Activated CD8-positive, alpha-beta memory T cell treated with anti-CD3 and anti-CD28 coated beads, Interleukin-2, amount 10 ng/mL, durations not matched to agents 7 days and 5 days (primary cell): ENCODE measurements at places on chromosomes 11 and 22.

DNA sequence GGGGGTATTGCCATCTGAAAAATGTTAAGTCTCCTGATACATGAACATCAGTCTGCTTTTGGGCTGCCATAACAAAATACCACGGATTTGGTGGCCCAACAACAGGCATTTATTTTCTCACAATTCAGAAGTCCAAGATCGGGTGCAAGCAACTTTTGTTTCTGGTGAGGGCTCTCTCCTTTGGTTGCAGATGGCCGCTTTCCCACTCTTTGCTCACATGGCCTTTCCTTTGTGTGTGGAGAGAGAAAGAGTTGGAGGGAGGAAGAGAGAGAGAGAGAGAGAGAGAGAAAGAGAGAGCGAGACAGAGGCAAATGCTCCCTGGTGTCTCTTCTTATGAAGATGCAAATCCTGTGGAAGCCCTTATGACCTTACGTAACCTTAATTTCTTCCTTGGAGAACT lies 2.5 kb upstream of the KRTAP5-2 start:
- no peak for DNase-seq

DNA sequence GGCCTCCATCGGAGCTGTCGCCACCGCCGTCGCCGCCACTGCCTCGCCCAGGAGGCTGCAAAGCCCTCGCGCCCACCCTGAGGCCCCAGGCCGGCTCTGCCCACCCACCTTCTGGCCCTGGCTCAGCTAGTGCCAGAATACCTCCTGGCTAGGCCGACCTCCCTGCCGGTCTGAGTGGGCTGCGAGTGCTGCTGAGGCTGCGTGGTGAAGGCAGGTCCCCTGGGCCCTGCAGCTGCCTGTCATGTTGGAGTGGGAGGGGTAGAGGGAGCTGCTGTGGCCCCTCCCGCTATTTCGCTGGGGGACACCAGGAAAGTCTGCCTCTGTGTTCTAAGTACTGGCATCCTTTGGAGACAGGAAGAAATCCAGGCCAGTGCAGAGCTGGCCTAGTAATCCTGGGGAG lies 34.2 kb downstream of the LRRC10B start:
- DNase-seq: no peak

- no peak for DNase-seq
These were observed at the start of gene OSBPL5 for GRCh38 chr11:3165152-3165705. OSBPL5 (minus strand) TSS chr11:3165310; CDS start chr11:3129148, 36,162 bp downstream.

GRCh38 chr11:31499576-31500178 lies 9.7 kb downstream of the IMMP1L start:
- DNase-seq: no peak

- DNase-seq: no peak
These were observed 60.9 kb downstream of the KDM2A start for GRCh38 chr11:67179892-67180490.

- DNase-seq: no peak
These were observed 273.4 kb downstream of the TTC28 start for GRCh38 chr22:28406246-28406645.

- DNase-seq: no peak
These were observed 22.8 kb downstream of the CASP5 start for GRCh38 chr11:105000167-105000566.

GRCh38 chr11:48123254-48123875 lies 93.2 kb upstream of the OR4B1 start:
- no peak for DNase-seq

GRCh38 chr11:81135570-81135969 lies 1598.1 kb downstream of the FAM181B start:
- DNase-seq: no peak

DNA sequence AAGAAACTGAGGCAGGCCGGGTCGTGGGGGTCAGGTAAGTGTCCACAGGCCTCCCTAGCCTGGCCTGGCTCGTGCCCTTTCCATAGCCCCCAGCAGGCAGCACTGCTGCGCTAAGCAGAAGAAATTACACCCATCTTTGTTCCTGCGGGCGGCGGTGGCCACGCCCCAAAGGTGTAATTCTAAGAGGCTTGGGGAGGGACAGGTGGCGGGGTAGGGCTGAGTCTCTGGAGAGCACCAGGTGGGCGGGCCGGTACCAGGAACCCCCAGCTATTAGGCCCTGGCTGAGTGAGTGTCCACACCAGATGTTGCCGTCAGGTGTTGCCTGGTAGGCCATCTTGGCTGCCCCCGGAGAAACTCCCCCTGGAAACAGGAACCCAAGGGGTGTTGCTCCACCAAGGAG lies 12.3 kb upstream of the ARAP1 start:
- DNase-seq: no peak

GRCh38 chr11:110349138-110349996 lies 53.0 kb upstream of the RDX start:
- peak; percentile 81 for DNase-seq

GRCh38 chr11:125069008-125069407 lies 5.9 kb downstream of the SLC37A2 start:
- no peak for DNase-seq

DNA sequence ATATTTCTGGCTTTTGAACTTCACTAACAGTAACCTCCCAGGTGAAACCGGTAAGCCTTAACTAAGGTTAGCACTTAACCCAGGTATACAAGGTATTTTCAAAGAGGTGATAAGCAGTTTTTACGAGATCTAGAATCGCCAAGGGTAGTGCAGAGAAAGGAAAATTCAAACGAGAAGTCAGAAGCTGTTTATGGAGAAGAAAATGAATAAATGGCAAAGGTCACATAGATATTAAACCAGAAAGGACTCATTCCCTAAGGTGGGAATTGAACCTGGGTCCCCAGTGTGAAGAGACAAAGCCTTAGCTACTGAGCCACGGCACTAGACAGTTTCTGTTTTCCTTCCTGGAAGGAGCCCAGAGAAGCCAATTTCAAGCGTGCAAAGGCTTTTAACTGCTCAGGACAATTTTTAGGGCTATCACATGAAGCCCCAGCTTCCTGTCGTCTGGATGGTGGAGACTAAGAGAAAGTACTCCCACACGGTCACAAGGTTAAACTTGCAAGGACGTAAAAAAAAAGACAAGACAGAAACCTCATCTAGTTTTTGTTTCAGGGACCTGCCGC lies 5.7 kb upstream of the C1QTNF6 start:
- DNase-seq: peak; percentile 70

GRCh38 chr11:2807801-2808241 lies 77.8 kb downstream of the CDKN1C start:
- DNase-seq: peak; percentile 26

- DNase-seq: no peak
These were observed 11.4 kb downstream of the FEN1 start for GRCh38 chr11:61803889-61804647.

GRCh38 chr22:49735411-49735900 lies 92.2 kb downstream of the BRD1 start:
- peak; percentile 40 for DNase-seq

- no peak for DNase-seq
These were observed 4.3 kb upstream of the LRP5 start for GRCh38 chr11:68308068-68308467.

DNA sequence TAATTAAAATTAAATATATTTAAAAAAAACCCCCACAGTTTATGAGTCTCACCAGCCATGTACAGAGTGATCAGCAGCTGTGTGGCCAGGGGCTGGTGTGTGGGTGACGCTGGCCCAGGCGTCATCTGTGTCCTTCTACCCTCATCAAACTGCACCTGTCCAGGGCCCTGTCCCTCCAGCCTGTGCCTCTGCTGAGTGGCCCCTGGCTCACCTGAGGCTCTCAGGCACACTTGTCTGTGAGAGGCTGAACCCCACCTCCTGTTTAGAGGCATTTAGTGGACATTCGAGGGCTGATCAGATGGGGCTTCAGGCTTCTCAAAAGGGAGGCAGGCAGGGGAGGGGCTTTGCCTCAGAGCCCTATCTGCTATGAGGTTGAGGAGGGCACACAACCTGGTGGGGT lies 29.9 kb upstream of the SMIM38 start:
- no peak for DNase-seq

DNA sequence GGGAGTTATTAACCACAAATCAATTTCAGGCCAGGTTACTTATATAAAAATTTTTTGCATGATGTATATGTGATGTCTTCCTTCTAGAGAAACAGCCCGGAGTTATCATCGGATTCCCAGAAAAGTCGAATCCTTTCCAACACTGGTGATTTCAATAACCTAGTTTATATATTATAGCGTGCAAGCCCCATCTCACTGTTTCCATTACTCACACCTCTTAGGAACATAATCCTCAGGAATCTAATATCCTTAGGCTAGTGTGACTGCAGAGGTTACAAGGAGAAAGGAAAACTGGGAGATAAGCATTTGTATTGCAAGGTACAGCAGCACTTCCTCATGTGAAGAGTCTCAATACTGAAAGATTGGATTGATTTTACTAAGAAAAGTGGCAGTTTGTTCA lies 20.3 kb downstream of the ARHGAP20 start:
- DNase-seq: no peak

DNA sequence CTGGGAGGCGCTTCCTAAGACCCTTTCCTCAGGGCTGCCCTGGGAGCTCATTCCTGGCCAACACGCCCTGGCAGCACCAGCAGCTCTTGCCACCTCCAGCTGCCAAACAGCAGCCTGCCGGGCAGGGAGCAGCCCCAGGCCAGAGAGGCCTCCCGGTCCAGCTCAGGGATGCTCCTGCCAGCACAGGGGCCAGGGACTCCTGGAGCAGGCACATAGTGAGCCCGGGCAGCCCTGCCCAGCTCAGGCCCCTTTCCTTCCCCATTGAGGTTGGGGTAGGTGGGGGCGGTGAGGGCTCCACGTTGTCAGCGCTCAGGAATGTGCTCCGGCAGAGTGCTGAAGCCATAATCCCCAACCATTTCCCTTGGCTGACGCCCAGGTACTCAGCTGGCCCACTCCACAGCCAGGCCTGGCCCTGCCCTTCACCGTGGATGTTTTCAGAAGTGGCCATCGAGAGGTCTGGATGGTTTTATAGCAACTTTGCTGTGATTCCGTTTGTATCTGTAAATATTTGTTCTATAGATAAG lies 7.6 kb downstream of the SLC39A13 start:
- no peak for DNase-seq
